Umbilical cord (tissue), 2 donors: ENCODE measurements at places on chromosomes 4 and X. TPM values are rescaled to one million over a fixed set of nuclear protein-coding genes. Genes with fewer than 3 reads are reported as not detected.
A peak's percentile ranks its signal among the peaks of the same experiment; 100 is the strongest.

- no peak for DNase-seq
These were observed 47.7 kb downstream of the HMGB3 start for GRCh38 chrX:151030845-151031244.

DNA sequence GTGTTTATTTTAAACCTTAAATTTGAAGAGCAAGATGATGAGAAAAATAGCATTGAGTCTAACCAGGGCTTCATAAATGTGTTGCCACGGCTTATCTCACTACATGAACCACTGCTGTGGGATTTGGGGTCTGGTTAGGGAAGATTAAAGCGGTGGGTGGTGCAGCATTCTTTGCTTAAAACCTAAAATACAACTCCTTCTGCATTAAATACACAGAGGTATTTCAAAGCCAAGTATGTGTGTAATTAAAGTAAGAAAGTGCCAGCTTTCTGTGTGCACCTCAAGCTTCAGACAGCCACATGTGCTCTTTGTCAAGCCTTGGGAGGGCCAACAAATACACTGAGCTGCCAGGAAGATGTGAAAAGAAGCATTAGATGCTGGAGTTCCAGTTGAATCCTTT, 128.0 kb downstream of the CPE start:
- DNase-seq = peak; percentile 83

GRCh38 chrX:136106920-136107528, 40.3 kb upstream of the FHL1 start:
- no peak for DNase-seq

DNA sequence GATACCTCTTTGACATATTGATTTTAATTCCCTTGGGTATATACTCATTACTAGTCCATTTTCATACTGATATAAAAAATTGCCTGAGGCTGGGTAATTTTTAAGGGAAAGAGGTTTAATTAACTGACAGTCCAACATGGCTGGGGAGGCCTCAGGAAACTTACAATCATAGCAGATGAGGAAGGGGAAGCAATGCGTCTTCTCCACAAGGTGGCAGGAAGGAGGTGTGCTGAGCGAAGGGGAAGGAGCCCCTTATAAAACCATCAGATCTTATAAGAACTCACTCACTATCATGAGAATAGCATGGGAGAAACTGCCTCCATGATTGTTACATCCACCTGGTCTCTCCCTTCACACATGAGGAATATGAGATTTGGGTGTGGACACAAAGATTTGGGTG, 42.4 kb downstream of the MSX1 start:
- DNase-seq = no peak

GRCh38 chrX:130826249-130826648, 76.8 kb downstream of the ENOX2 start:
- no peak for DNase-seq

ZNF157 gene
- 0.96 TPM for total RNA-seq

- no peak for DNase-seq
These were observed 1114.6 kb upstream of the AGA start for GRCh38 chr4:178556796-178557195.

GRCh38 chr4:101279377-101279871, 67.9 kb downstream of the PPP3CA start:
- peak; percentile 97 for DNase-seq

DNA sequence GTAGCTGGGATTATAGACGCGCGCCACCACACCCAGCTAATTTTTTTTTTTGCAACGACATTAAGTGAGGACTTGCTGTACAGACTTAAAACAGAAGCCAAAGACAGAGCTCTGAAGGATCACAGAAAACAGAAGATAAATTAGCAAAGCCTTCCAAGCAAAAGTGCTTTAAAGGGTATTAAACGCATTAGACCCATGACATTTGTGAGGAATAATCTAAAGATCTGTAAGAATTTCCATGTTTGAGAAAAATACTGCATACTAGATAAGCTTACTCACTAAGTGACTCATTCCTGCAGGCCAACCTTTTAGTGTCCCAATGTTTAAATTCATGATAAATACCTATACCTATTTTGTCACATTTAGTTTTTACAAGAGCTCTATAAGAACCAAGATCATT, 27.4 kb downstream of the SMARCA1 start:
- DNase-seq = peak; percentile 80

TBCK gene
- 123 TPM for total RNA-seq

- DNase-seq = no peak
These were observed 1.2 kb downstream of the GJB1 start for GRCh38 chrX:71224098-71224708.

DNA sequence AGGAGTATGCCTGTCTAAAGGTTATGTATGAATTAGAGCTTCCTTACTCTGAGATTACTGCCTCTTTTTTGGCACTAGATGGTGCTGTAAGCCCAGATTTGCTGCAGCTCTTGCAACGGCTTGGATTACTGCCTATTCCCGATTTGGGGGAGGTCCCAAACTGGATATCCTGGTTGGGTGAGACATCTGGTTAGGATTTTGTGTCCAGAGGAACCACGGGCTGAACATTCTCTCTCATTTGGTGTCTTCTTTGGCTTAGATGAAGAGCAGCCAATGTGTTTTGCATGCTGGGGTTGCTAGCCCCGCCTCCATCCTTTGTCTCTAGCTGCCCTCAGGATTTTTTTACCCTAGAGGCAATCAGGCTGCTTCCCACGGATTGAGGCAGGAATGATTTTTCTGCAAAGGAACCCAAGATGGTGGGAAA, 31.9 kb downstream of the F8A1 start:
- DNase-seq = peak; percentile 79

DNA sequence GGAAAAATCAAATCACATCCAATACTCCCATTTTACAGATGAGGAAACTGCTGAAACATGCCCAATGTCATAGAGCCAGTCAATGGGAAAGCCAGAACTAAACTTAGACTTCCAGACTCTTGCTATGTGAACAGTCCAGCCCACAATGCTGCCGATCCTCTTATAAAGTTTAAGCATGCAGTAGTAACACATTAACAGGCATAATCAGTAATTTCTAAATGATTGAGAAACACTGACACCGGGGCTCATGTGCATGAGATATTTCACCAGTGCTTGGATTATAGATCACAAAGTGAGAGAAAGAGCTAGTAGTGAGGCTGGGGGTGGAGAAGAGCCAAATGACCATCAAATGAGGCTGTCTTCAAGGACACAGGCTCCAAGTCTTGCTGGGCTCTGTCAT, 2.5 kb downstream of the BDH2 start:
- no peak for DNase-seq
